ENCODE measurements at places on chromosomes 4 and X. TPM values are rescaled to one million over a fixed set of nuclear protein-coding genes. Genes with fewer than 3 reads are reported as not detected.

DNA sequence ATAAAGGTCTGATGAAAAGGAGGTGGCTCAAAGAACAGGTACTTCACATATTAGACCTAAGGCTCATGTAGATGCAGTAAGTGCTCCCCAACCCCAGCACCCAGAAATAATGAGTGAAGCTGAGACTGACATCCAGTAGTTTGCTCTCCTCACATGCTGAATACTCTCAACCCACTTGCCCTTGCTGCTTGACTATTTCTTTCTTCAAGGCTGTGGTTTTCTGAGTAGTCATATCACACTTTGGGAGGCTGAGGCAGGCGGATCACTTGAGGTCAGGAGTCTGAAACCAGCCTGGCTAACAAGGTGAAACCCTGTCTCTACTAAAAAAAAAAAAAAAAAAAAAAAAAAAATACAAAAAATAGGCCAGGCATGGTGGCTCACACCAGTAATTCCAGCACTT, 51.5 kb upstream of the PRPS1 start:
- H3K4me1 ChIP-seq: peaks cover 19% of the 10 kb centered on the region
- H3K4me3 ChIP-seq: no peak overlapping the region
- H3K27ac ChIP-seq: no peak overlapping the region
- no peaks in the 10 kb centered on the region for H3K36me3 ChIP-seq
- no peak for DNase-seq

GRCh38 chr4:107255596-107255995, 219.5 kb upstream of the DKK2 start:
- no peaks in the 10 kb centered on the region for H3K27me3 ChIP-seq
- DNase-seq: peak; percentile 53
- no peak overlapping the region for H3K27ac ChIP-seq
- no peaks in the 10 kb centered on the region for H3K36me3 ChIP-seq

- H3K27ac ChIP-seq: no peak overlapping the region
- H3K4me1 ChIP-seq: no peaks in the 10 kb centered on the region
- H3K36me3 ChIP-seq: no peaks in the 10 kb centered on the region
- no peak for DNase-seq
These were observed 123.5 kb downstream of the GABRB1 start for GRCh38 chr4:47154816-47155370.

DNA sequence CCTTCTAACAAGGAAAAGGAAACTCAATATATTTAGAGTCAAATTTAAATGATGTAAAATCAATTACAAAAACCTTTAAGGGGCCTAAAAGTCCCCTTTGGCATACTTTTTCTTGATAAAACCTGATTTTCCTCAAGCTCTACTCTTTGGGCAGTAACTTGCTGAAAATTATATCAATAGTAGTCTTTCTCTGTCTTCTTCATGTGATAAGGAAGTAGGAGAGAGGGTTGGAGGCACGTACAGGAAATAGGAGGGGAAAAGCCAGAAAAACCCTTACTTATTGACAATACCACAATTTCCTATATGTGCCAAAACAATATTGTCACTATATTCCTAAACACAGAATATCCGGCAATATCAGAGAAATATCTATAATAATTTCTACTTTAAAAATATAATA, 9.6 kb downstream of the RHOH start:
- H3K4me3 ChIP-seq: no peak overlapping the region
- no peaks in the 10 kb centered on the region for H3K4me1 ChIP-seq
- no peak overlapping the region for H3K27ac ChIP-seq
- no peaks in the 10 kb centered on the region for H3K36me3 ChIP-seq
- no peak for DNase-seq
- H3K27me3 ChIP-seq: no peaks in the 10 kb centered on the region

DNA sequence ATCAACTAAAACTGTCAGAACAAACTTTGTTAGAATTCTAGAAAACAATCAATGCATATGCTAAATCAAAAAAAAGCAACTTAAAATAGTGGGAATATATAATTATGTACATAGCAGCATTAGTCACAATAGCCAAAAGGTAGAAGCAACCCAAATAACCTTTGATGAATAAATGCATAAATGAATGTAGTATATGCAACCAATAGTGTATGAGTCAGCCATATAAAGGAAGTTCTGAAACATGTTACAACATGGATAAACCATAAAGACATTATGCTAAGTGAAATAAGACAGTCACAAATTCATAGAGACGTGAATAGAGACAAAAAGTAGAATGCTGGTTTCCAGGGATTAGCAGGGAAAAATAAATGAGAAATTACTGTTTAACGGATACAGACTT, 762.8 kb upstream of the INTU start:
- no peak overlapping the region for H3K4me3 ChIP-seq
- no peak overlapping the region for H3K27ac ChIP-seq
- no peaks in the 10 kb centered on the region for H3K27me3 ChIP-seq

STEEP1 gene
- total RNA-seq: 22.1 TPM

RHOXF2B gene
- total RNA-seq: not detected

Measured in astrocyte (in vitro differentiated cells and primary cell).